Fibroblast of villous mesenchyme (primary cell): ENCODE measurements at places on chromosomes 3 and 15. TPM values are rescaled to one million over a fixed set of nuclear protein-coding genes. Genes with fewer than 3 reads are reported as not detected.

Gene IQCF2
- not detected in 2 replicates for total RNA-seq

Gene MEGF11
- under 0.01 TPM in 1 of 2 replicates, not detected in the other for total RNA-seq

Gene C3orf20
- total RNA-seq, result under 0.01 TPM in 1 of 2 replicates, not detected in the other

Gene PDE12
- 19.0 and 25.0 TPM in 2 replicates for total RNA-seq

Gene KLHDC8B
- total RNA-seq, result 19.4 and 22.9 TPM in 2 replicates

Gene CMTM8
- total RNA-seq, result not detected in 2 replicates

Gene GOLGA8O
- 0.43 and 0.64 TPM in 2 replicates for total RNA-seq
